Stimulated activated CD4-positive, alpha-beta T cell treated with anti-CD3 and anti-CD28 coated beads, Interleukin-1b, Interleukin-23, amount 100 ng/mL, for 24 hours (primary cell): ENCODE measurements at places on chromosomes 1 and 21.

DNA sequence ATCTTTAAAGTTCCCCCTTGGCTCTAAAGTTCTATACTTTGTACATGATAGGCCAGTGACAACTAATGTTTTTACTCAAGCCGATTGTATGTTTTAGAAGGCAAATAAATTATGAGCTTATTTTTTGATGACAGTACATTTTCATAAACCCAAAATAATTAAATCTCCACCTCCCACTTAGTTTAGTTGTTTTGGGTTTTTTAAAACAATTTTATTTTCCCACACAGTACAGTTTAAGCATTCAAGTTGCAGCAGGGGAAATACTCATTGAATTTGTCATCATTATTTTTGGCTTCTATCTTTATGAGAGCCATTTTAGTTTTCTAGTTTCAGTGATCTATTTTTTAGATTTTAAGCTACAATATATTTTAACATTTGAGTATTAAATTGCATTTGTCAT lies 93.6 kb downstream of the OLFML2B start:
- DNase-seq: no peak

DNA sequence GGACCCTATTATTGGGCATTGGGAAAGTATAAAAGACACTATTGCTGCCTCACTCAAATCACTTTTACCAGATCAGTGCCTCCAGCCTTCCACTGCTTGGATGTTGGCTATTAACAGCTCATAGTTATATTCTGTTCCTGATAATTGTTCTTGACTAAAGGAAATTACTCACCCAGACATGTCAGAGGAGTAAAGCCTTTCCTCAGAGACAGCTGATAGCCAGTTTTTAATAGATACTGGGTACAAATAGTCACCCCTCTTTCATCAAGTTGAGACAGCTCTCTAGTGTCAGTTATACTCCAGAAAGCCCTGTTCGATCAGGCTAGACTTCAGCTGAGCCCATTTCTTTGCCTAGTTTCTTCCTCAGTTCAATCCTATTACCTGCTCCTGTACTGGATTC lies 876.1 kb upstream of the B3GALT2 start:
- no peak for DNase-seq

- DNase-seq: no peak
Observed at GRCh38 chr1:94722181-94722580, 98.0 kb upstream of the SLC44A3 start.

DNA sequence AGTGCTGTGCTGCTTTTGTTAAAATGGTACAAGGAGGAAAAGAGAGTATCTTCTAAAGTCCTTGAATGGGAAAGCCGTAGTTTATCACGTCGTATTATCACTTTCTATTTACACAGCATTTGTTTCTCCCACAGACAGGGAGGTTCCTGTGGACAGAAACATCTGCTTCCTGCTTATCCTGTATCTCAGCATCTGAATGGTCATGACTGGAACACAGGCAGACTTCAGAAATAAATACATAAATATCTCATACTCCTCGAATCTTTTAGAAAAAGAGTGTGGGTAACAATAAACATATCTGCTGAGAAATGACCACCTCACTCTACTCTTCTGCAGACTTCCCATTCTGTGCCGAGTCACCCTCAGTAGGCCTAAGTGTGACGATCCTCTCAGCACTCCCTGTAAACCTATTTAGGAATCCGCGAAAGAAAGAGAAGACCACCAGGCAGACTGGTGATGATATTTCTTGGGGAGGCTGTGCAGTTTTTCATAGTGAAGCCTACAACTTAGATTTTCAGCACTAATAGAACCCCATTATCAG lies 393.5 kb downstream of the SMYD3 start:
- DNase-seq: no peak

DNA sequence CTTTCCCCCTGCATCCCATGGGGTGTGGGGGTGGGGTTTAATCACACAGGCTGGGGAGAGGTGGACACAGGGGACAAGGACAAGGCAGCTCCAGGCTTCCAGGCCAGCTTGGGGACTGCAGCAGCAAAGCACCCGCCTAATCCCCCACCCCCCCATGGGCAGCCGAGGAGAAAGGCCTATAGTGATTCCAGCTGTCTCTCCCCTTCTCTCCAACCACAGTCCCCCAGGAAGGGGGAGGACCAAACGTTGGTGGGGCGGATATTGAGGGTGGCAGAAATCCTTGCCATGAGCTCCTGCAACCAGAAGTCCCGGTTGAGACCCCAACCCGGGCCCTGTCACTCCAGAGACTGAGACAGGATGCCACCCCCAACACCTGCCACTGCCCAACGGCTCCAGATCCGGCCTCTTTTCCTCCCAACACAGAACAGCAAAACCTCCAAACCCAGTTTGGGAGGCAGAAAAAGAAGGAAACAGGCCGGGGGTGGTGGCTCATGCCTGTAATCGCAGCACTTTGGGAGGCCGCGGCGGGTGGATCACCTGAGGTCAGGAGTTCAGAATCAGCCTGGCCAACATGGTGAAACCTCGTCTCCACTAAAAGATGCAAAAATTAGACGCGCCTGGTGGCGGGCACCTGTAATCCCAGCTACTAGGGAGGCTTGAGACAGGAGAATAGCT lies 1.7 kb downstream of the EPHA2 start:
- no peak for DNase-seq

DNA sequence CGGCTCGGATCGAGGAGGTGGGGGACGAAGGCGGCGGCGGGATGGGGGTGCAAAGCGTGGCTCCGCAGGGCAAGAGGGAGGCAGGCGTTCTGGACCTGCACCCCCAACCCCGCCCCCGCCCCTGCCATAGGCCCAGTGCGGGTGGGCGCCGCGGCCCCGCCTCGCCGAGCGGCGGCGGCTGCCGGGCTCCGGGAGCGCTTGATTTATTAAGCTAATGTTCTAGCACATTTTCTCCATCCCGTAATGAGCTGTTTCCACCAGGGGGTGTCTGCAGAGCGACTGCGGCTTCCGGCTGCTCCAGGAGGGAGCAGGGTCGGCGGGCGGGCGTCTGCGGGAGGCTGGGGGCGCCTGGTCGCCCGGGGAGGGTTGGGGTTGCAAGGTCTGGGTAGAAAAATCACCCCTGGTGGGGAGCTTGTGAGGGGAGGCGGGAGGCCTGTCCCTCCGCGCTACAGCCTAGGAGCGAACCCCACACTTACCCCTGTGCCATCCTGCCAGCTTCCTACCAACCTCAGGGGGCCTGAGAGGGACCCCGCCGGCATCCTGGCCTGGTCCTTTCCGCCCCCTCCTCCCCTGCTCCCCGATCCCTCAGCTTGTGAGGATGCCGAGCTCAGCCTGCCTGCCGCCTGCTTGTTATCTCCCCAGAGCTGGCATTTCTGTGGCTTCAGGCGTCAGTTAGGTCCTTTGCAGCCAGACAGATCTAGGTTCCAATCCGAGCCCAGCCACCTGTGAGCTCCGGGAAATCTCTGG lies 48.5 kb upstream of the ACOT11 start:
- DNase-seq: no peak

DNA sequence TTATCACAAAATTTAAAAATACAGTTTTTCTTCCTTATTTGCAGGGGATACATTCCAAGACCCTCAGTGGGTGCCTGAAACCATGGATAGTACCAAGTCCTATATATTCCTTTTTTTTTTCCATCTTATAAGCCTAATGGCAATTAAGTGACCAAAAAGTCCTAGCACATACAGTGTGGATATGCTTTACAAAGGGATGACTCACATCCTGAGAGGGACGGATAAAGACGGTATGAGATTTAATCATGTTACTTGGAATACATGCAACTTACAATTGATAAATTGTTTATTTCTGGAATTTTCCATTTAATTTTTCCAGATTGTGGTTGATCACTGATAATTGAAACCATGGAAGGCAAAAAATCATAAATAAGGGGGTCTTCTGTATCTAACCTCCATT lies 181.2 kb upstream of the BRINP3 start:
- DNase-seq: no peak

- DNase-seq: no peak
Observed at GRCh38 chr1:172966844-172967540, 83.7 kb downstream of the TNFSF18 start.

DNA sequence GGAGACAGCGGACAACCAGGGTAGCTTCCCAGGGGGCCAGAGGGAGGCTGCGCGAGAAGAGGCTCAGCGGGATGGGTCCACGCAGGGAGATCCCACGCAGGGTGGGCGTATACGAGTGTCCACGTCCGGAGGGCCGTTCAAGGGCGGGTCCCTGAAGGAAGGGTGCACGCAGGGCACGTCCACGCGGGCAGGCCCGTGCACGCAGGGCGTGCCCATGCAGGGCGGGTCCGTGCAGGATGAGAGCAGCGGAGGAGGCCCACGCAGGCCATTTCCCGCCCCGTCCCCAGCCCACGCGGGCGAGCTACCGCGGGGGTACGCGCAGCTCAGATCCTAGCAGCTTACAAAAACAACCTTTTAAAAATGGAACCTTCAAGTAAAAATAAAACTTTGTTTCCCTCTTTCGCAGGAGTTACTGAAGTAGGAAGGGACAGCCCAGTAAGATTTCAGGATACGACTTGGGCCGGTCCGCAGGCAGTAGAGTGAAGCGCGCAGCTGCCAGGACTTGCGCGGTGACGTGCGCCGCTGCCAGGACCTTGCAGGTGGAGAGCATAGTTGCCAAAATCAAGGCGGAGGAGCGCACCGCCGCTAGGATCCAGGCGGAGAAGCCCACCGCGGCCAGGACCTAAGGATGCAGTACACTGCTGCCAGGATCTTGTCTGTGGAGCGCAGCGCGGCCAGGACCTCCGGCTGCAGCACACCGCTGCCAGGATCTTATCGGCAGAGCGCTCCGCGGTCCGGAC lies 416 bp upstream of the RNF187 start:
- peak; percentile 65 for DNase-seq

DNA sequence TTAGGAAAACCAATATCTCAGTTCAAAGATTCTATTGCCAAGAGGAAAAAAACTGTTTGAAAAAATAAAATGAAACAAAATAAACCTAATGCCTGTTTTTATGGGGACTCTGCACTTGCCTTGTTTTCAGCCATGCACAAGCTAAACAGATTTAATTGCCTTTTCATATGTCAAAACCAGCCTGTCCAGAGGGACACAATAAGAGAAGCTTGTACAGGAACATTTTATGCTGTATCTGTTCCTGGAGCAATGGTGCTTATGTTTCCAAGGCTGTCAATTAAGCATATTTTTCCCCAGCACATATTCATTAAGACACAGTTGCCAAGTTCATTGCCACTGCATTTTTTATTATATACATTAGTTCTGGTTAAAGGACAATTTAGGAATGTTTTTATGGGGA lies 470.9 kb downstream of the LRRIQ3 start:
- DNase-seq: no peak

DNA sequence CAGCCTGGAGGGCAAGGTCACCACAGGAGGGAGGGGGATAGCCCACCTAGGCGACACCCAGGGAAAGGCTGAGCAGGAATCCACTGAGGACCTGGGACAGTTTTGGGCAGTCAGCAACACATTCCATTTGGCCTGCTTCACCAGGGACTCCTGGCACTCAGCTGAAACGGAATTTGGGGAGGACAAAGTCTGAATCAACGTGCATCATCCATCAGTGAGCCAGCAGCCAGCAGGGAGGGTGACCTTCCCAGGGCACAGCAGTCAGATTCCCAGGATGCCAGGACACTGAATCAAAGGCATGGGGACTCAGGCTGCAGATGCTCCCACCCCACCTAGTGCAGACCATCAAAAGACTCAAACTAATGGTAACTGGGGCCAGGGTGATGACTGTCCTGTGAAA lies 4.6 kb downstream of the SH3BP5L start:
- DNase-seq: no peak

DNA sequence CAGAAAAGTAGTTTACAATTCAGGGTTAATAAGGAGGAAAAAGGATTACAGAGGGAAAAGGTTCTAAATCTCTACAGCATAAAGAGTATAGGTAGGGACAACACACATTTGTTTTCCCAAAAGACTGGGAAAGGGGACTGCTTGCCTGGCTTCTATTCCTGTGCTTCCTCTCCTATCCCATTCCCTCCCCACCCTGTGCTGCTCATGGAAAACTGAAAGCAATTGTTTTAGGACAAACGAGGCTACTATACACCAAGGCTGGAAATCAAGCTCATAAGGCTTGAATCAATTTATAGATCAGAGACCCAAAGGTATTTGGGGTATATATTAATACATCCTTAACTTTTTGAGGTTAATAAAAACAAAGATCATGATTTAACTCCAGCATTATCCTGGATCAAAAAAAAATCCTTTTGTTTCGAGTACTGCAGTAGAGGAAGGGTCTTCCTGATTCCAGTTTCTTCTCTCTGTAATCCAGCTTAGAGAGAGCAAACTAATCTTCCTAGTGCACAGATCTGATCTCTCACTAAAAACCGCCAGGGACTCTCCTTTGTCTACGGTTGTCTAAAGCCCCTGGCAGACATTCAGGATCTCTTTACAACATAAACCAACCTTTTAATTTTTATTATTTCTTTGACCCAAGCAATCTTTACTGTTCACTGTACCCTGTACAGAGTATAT lies 37.4 kb upstream of the A3GALT2 start:
- no peak for DNase-seq

- no peak for DNase-seq
Observed at GRCh38 chr1:54302951-54303843, 103.0 kb downstream of the SSBP3 start.

DNA sequence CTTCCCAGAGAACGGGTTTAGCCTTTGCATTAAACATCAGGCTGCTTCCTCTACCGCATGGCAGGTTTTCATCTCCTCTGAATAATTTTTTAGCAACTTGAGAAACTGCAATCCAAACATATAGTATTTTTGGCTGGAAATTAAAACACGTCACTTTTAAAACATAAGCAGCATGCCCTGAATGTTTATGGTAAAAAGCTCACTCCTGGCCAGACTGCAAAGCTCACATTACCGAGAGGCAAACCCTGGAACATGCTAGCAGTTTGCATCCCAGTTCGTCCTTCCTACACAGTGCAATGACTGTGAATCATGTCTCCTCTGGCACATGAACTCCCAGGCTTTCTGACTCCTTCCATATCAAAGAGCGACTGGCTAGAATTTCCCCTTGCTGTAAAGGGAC lies 312.3 kb downstream of the RRAGC start:
- DNase-seq: no peak

GRCh38 chr1:164704954-164705353 lies 146.0 kb downstream of the PBX1 start:
- DNase-seq: no peak

DNA sequence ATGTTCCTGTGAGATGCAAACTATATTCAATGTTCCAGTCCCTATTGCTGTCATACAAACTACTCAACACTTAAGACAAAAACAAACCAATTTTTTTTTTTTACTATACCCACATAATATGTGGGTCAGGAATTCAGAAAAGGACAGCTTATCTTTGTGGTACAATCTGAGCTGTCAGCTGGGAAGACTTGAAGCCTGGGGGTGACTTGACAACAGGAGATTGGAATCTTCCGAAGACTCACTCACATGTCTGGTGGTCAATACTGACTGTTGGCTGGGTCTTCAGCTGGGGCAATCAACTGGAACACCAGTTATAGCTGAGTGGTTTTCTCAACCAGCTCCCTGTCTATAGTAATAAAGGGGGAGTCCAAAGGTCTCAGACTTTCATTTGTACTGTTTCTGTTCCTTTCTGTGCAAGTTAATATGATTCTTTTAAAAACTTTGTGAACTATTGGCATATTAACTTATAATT lies 81.7 kb upstream of the ATP1B1 start:
- DNase-seq: no peak

GRCh38 chr1:221272940-221273339 lies 393.7 kb downstream of the HLX start:
- DNase-seq: no peak
